ENCODE measurements at places on chromosomes 2 and 18.

DNA sequence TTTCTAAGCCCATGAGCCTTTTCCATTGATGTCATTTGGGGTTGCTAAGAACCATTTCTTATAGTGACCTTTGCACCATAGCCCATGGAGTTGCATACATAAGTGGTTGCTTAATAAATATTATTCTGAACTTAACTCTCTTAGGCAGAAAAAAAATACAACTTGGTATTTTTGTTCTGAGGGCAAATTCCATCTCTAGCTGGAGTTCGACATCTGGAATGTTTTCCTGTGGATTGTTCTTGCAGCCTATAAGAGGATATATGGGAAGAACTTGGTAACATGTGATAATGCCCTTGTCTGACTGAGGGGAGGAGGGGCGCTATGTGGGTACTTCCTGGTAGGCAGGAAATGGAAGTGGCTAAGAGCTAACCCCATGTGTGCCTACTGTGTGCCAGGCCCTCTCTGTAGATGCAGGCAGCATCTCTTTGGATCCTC, 20.7 kb downstream of the IGFBP2 start:
- no peak for DNase-seq

GRCh38 chr2:99509387-99509786, 19.6 kb upstream of the REV1 start:
- no peak for DNase-seq

DNA sequence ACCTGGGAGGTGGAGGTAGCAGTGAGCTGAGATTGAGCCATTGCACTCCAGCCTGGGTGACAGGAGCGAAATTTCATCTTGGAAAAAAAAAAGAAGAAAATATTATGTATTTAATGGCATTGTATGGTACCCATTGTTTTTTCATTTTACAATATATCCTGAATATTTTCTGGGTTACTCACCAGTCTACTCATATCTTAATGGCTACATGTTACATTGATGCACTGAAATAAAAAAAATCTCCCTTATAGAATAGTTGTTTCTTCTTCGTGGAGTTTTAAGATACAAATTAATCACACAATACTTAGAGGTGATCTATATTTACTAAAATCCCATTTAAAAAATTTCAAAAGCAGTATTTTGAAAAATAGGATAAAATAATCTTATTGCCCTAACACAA, 66.3 kb upstream of the XPO1 start:
- DNase-seq: no peak

DNA sequence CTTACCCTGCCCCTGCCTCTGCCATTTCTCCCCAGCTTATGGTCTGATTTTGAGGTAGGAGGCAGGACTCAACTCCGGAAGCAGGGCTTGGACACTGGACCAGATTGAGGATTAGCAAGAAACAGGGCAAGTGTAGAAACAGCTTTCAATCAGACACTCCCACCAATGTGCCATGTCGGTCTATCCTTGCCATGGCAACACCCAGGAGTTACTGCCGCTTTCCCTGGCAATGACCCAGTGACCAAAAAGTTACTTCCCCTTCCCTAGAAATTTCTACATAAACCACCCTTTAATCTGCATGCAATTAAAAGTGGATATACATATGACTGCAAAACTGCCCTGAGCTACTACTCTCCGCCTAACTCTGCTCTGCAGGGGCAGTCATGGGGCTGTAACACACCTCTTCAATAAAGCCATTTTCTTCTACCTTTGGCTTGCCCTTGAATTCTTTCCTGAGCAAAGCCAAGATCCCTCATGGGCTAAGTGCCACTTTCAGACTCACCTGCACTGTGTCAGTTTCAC, 156.7 kb downstream of the LPIN1 start:
- no peak for DNase-seq

GRCh38 chr2:46445556-46445955, 33.8 kb upstream of the TMEM247 start:
- no peak for DNase-seq

DNA sequence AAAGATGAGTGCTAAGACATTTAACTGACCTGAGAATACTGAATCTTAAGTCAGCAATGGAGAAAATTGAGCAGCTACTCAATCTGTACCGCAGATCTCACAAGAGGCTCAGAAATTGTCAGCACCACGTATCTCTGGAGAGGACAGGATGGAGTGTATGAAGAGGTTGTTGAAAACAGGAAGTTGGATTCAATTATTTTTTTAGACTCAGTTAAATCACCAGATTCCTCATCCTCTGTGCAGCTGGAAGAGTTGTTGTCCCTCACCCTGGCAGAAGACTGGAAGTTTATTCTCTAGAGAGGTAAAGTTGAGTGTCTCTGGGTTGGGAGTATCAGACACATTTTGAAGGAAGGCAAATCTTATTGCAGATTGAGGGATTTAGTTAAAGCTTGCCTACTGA, 114.9 kb upstream of the NT5C1B start:
- DNase-seq: no peak

GRCh38 chr2:78353168-78353567, 672.3 kb upstream of the REG3G start:
- no peak for DNase-seq

- DNase-seq: no peak
Measured at GRCh38 chr2:81195774-81196382, 891.3 kb upstream of the LRRTM1 start.

GRCh38 chr18:13218368-13218991, at the start of gene LDLRAD4:
Gene LDLRAD4, plus strand, starts transcription at chr18:13218760.
- peak; percentile 26 for DNase-seq

DNA sequence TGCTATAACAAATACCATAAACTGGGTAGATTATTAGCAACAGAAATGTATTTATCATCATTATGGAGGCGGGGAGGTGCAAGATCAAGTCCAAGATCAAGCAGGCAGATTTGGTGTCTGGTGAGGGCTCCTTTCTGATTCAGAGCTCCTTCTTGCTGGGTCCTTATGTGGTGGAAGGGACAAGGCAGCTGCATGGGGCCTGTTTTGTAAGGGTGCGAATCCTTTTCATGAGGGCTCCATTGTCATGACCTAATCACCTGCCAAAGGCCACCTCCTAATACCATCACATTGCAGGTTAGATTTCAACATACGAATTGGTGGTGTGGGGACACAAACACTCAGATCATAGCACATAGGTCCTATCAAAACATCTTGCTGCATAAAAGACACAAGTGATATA, 84.4 kb upstream of the CCDC150 start:
- no peak for DNase-seq

Measured in T-helper 17 cell (primary cell).